ENCODE measurements at places on chromosomes 6 and 20.
A peak's percentile ranks its signal among the peaks of the same experiment; 100 is the strongest.

DNA sequence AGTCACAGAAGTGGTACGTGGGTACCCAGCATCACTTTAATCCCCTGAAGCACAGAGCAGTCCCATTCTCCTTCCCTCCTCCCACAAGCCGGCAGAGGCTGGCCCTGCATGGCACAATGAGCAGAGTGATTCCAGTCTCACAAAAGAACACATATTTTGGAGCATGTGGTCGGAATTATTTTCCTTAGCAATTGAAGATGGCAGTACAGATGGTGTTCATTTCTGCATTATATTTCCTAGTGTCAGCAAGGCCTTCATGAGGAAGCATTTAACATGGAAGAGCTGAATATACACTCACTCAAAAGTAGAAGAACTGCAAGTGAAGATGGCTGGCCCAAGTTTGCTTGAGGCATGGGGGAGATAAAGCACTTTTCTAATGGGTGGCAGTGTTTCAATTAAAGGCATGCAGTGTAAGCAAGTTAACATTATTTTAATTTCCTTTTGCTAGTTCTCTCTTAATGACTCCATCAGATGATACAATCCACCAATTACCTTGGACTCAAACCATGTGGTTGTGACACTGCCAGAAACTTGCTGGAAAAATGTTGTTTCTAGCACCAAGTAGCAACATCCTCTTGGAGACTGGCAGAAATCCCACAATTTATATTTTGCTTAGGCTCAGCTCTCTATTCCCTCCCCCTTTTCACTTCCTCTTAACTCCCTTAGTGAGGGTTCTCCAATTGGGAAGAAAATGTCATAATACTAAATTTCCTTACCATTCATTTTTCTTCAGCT, 74.4 kb downstream of the ARHGAP18 start:
- peak; percentile 30 for DNase-seq

DNA sequence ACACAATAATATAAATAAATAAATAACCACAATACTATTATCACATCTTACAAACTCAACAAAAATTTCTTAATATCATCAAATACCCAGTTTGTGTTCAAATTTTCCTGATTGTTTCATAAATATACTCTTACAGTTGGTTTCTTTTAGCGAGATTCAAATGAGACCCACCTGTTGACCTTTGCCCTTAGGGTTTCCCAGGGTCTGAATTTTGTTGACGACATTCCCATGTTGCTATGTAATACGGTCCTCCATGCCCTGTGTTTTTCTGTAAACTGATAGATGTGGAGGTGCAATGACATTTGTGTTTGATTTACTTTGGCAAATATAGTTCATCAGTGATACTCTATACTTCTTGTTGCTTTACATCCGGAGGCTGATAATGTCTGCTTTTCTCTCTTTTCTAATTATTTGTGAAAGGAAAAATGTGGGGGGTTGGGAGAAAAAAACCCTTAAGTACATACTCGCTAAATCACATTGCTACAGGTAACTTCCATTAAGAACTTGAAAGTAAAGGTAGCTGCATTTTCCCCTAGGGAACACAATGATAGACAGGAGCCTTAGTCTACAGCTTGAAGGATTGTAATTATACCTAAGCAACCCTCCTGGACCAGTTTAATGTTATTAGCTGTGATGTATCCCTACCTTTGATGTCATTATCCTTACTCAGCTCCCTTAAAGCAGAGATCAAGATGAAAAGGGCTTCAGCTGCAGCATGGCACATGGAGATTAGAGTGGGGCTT, 6.6 kb downstream of the MOG start:
- no peak for DNase-seq

- peak; percentile 20 for DNase-seq
Observed at GRCh38 chr6:11824986-11825385, 46.4 kb upstream of the ADTRP start.

GRCh38 chr20:63165356-63166192, 50.4 kb downstream of the YTHDF1 start:
- no peak for DNase-seq

- peak; percentile 20 for DNase-seq
Observed at GRCh38 chr6:19052219-19052618, 665.1 kb downstream of the RNF144B start.

DNA sequence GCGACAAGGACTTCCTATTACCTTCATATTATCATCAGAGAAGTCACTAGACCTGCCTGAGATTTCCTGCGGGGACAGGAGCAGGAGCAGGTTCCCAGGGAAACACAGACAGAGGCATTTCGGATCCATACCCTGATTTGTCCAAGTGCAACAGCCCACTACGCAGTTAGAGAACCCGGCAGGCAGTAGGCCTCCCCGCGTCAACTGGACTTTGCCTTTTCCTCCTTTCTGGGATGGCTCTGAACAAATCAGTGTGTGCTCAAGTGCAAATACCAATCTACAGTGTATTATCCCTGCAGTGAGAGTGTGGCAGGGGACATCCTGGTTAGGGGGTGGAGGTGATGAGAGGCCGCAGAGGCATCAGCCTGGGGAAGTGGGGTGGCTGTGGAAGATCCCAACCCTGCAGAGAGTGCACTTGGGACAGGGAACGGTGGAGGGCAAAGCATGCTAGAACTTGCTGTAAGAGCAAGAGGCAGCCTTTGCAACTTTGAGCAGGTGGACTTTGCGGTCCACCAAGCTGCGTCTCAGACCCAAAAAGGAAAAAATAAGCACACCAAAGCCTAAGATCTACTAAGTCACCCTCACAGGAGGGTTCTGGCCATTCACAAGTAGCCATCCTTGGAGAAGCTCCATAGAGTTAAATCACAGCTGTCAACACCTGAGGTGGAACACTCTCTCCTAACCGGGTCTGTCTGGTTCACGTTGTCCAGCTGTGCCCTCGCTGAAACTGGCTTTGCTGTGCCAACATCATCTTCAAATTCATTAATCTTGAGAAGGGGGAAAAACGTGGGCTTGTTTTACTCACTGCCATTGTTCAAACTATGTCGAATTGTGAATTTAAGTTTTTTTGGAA, 159.1 kb downstream of the ZDHHC14 start:
- no peak for DNase-seq

DNA sequence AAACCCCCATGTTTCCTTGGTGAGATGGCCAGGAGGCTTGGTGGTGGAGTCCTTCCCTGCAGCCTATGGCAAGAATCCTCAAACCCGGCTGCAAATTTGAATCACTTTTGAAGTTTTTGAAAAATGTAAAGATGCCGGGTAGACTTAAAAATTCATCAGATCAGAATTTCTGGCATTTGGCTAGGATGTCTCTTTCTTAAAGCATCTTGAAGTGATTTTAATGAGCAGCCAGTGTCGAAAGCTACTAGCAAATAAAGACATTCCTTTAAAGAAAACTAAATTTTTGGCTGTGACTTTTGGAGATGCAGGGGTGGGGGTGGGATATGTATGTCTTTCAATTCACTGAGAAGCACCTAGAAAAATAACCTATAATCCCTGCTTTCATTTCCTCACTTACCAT, 25.6 kb upstream of the NOX3 start:
- peak; percentile 54 for DNase-seq

GRCh38 chr6:139277161-139277560, 14.6 kb downstream of the TXLNB start:
- DNase-seq, result no peak

DNA sequence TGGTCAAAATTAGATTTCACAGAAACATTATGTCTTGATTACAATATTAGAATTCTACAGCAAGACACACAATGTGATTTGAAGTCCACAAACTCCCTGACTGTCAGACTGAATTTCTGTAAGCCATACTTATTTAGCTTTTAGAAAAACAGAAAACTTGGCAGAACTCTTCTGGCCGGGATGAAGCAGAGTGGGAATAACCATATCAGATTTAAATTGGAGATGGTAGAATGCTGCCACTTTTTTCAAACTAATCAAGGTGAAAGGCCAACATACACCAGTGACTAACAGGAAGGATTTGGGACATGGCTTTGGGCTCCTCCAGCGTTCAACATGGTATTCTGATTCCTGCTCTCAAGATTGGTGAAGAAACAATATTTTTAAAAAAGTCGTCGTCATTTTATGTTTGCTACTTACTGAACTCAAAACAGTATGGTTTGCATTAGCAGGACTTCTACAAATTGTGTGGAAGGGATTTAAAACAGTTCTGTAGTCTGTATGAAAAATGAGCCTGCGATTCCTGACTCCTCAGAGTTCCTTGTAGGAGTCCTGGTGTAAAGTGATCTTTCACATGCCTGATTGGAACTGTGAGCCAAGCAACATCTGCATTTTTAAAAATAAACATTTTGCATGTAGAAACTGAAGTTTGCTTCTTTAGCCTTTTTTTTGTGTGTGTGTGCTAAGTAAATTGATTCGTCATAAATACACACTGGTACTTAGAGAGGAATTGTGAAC, 297.9 kb upstream of the SOX4 start:
- DNase-seq, result no peak

- DNase-seq, result peak; percentile 56
Observed at GRCh38 chr20:45905505-45906079, 6.4 kb downstream of the PLTP start.

- no peak for DNase-seq
Observed at GRCh38 chr20:47675190-47676142, 109.8 kb downstream of the SULF2 start.

- DNase-seq, result no peak
Observed at GRCh38 chr6:41548098-41548840, 2.1 kb downstream of the FOXP4 start.

DNA sequence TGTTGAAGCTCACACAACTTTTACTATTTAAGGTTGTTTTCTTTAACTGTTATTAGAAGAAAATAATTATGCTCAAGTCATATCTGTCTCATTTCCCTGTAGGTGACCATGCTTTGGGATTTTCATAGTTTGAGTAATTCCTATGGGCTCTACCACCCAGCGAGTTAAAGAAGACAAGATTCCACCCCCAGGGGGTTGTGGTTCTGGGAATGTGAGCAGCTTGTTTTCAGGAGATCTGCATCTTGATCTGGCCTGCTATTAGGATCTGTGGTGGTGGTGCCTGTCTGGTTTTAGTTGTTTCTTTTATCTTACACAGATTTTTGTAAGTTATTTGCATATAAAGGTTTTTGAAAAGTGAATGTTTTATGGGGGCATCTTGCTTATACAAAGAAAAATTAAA, 20.2 kb upstream of the REV3L start:
- DNase-seq, result no peak

DNA sequence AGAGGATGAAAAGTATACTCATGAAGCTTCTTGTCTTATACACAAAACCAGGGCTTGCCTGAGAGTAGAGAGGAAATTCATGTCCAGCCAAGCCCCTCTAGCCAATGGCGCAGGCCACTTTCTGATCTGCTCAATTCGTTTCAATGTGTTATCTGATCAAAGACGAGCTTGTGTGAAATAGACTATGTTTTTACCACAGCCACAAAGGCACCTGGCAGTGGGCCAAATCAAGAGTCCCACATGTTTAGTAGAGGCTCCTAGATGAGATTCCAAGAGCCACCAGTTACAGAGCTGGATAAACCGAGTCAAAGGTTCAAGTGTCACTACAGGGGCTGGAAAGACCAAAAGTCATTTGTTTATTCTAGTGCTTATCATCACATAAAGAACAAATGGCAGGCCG, 34.9 kb downstream of the GPLD1 start:
- DNase-seq, result no peak

DNA sequence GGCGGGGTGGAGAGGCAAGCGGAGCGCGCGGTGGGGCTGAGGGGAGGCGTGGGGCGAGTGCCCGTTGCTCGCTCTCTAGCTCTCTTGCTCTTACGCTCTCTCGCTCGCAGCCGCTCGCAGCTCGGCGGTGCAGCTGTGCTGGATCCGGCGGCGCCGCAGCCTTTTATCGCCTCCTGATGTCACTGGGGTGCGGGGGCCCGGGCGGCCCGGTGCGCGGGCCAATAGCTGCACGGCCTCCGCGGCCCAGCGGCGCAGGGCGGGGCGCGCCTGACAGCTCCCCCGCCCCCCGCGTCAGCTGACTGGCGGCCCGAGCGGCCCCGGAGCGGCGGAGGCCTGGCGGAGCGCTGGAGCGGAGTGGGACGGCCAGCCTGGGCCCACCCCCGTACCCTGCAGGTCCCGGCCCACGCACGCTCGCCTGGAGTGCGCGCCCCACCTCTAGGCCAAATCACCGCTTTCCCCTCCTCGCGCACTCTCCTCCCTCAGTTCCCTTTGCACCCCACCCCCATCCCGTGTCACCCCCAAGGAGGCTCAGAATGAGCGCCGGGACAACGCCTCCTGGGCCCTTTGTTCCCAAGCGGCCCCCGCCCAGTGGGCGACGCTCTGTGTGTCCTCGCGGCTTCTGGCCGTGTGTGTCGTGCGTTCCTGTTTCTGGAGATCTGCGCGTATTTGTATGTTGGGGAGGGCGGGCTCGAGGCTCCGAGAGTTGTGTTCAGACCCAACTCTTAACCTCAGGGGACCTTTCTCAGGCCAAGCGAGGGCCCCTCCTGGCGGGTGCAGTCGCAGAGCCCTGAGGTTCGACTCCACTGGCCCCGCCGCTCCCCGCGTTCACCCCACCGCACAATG, at the start of gene MAFB:
Gene MAFB (minus strand): TSS at position 137 of the 843 bp plus-strand sequence. CDS start 386 bp downstream, outside the sequence.
- peak; percentile 98 for DNase-seq

- peak; percentile 19 for DNase-seq
Observed at GRCh38 chr6:11096109-11096508, 2.5 kb downstream of the SMIM13 start.

GRCh38 chr6:138004430-138005287, 102.6 kb downstream of the PERP start:
- peak; percentile 51 for DNase-seq

GRCh38 chr6:155765275-155766194, 309.9 kb upstream of the NOX3 start:
- DNase-seq, result peak; percentile 50

DNA sequence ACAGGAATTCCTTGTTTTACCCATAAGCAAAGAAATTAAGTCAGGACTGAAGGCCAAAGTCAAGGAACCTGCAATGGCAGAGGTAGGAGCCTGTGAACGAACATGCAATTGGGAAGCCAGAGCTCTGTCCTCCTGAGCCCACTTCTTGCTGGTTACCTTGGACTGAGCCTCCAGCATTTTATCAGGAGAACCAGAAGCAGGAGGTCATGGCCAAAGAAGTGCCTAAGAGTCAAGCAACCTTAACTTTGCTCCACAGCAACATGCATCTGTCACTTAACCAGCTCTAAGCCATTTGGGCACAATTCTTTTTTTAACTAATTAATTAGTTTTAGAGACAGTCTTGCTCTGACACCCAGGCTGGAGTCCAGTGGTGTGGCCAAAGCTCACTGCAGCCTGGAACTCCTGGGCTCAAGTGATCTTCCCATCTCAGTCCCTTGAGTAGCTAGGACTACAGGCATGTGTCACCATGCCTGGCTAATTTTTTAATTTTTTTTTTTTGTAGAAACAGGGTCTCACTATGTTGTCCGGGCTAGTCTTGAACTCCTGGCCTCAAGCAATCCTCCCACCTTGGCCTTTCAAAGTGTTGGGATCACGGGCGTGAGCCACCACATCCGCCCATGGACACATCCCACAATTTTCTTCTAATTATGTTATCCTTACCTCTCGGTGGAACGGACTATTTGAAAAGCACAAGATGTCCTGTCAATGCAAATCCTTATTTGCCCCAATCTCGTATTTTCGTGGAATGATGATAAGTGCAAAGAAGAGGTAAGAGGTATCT, 334.2 kb downstream of the CD83 start:
- no peak for DNase-seq

- DNase-seq, result peak; percentile 93
Observed at GRCh38 chr6:116371120-116371917, 572 bp downstream of the DSE start.
